ENCODE measurements at places on chromosomes 16 and 17. TPM values are rescaled to one million over a fixed set of nuclear protein-coding genes. Genes with fewer than 3 reads are reported as not detected.

MAFG gene
- total RNA-seq: 8.2 TPM

MYOCD gene
- total RNA-seq: 0.44 TPM

ATP2A3 gene
- total RNA-seq: 2.5 TPM

SLC52A1 gene
- total RNA-seq: 0.04 TPM

CACNG1 gene
- total RNA-seq: 112 TPM

QRICH2 gene
- total RNA-seq: 2.1 TPM

IL34 gene
- total RNA-seq: 10.2 TPM

SREBF1 gene
- total RNA-seq: 16.1 TPM

DNAAF8 gene
- 0.66 TPM for total RNA-seq

OXLD1 gene
- 21.8 TPM for total RNA-seq

HOXB13 gene
- total RNA-seq: under 0.01 TPM

NAA60 gene
- 8.2 TPM for total RNA-seq

MT1M gene
- total RNA-seq: 2.4 TPM

AIPL1 gene
- total RNA-seq: not detected

PRCD gene
- total RNA-seq: 3.9 TPM

Data from muscle of leg (tissue), 16 donors.